Smooth muscle cell of the pulmonary artery (primary cell): ENCODE measurements at places on chromosomes 5 and 9. TPM values are rescaled to one million over a fixed set of nuclear protein-coding genes. Genes with fewer than 3 reads are reported as not detected.

PGM5 gene
- 16.3 and 33.3 TPM in 2 replicates for total RNA-seq

RPL35 gene
- total RNA-seq, result 831 and 878 TPM in 2 replicates

FNIP1 gene
- total RNA-seq, result 42.9 and 49.1 TPM in 2 replicates

TMEM252 gene
- not detected in 2 replicates for total RNA-seq

INSL4 gene
- not detected in 2 replicates for total RNA-seq

CCNO gene
- 0.13 and 1.1 TPM in 2 replicates for total RNA-seq

TLR4 gene
- total RNA-seq, result 21.7 and 35.8 TPM in 2 replicates

INPP5E gene
- 7.2 and 12.5 TPM in 2 replicates for total RNA-seq

ARHGEF28 gene
- 6.1 and 50.8 TPM in 2 replicates for total RNA-seq

TNFSF8 gene
- total RNA-seq, result not detected in 2 replicates

ZNF454 gene
- total RNA-seq, result 1.9 and 2.8 TPM in 2 replicates

CENPP gene
- total RNA-seq, result 4.0 and 4.7 TPM in 2 replicates
